ENCODE measurements at places on chromosomes 1 and 21.

- no peak for DNase-seq
Measured at GRCh38 chr1:57422271-57423134, 1.4 kb downstream of the DAB1 start.

- DNase-seq: no peak
Measured at GRCh38 chr1:163896001-163896400, 574.2 kb downstream of the NUF2 start.

DNA sequence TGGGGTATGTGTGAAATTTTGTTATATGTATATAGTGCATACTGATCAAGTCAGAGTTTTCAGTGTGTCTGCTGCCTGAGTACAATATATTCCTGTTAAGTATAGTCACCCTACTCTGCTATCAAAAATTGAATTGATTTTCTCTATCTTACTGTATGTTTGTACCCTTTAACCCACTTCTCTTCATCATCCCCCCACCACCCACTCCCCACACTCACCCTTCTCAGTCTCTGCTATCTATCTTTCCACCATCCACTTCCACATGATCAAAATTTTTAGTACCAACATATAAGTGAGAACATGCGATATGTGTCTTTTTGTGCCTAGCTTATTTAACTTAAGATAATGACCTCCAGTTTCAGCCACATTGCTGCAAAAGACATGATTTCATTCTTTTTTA lies 4.2 kb downstream of the LY9 start:
- no peak for DNase-seq

- no peak for DNase-seq
Measured at GRCh38 chr1:22449636-22450035, 2.0 kb upstream of the ZBTB40 start.

DNA sequence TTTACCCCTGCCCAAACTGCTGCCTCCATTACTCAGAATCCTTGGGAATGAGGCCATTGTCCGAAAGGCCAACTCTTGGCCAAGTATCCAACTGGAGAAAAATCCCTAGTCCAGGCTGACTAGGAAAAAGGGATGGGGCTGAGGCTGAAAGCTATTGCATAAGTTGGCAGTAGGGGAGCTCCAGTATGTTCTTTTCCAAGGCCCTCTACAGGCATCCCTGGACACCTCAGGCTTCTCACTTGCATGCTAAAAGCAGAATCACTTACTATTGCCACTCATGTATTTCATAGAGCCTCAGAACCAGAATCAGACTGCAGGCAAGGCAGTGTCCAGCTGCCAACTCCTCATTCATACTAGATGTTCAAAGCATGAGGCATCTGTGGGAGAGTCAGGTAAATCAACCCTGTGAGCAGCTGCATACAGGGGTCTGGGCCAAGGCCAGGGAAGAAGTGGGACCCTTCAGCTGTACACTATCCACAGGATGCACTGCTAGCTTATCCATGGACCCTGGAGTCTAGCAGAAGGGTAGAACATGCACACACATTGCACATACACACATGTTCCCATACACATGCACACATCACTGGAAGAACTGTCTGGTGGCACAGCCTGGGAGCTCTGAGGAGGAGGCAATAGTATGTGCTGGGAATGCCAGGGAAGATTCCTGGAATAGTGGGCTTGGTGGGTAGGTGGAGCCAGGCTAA lies 195.3 kb downstream of the C1orf94 start:
- no peak for DNase-seq

GRCh38 chr1:81876901-81877733 lies 76.4 kb downstream of the ADGRL2 start:
- DNase-seq: no peak
